ENCODE measurements at places on chromosomes 7 and 10. TPM values are rescaled to one million over a fixed set of nuclear protein-coding genes. Genes with fewer than 3 reads are reported as not detected.

DNA sequence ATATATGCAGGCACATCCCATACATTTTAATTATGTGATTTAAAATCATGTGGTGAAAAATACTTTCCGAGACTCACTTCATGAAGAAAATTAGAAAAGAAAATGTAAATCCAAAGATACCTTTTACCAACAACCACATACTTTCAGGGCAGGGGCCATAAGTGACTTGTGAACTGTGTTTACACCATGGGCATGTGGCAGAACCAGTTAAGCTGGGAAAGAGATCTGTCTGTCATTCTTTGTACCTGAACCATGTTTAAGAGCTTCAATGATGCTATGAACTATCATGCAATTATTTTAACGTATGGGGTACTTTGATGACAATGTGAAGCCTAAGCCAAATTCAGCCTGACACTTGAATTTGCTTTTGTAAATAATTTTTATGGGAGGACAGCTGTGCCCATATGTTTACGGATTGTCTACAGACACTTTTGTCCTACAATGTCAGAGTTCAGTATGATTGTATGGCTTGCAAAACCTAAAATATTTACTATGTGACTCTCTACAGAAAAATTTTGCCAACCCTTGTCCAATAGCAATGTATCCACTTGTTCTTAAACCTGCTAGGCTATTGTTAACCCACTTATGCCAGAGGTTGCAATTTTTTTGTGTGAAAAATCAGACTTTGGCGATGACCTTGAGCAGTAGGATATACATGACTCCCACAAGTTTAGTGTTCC is 654.6 kb downstream of the TNS3 start:
- DNase-seq: no peak

DNA sequence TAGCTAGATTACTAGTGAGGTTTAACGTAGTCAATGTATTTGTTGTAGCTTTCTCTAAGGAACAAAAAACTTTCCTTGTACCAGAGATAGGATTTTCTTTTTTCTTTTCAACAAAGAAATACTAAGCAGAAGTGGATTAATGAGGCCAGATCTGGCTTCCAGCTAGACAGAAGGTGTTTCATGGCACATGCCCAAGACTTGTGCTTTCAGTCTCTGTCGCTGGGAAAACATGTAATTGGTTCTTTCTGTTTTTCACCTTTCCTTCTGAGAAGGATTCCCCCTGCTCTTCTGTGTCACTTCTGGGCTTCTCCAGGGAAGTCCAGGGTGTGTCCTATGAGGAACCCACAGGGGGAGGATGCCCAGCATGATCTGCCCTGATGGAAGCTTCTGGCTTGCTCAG is 492.2 kb downstream of the CCSER2 start:
- no peak for DNase-seq

GRCh38 chr10:118568327-118568848 is 27.1 kb downstream of the PRLHR start:
- DNase-seq: no peak

DNA sequence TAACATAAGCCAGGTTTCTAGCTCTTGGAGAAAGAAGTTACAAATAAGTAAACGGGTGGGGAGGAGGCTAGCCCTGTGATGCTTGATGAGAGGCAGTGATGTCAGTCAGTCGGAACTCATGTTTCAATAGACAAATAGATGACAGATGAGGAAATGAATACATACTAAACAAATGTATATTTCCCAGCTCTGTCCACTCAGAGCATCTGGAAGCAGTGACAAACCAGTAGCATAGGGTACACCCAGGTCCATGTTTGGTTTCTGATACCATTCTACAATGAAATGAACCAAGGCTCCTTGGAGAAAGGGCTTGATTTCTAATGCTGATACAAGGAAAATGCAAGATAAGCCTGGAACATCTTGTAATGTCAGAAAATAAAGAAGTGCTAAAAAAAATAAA is 30.6 kb downstream of the PODXL start:
- no peak for DNase-seq

DNA sequence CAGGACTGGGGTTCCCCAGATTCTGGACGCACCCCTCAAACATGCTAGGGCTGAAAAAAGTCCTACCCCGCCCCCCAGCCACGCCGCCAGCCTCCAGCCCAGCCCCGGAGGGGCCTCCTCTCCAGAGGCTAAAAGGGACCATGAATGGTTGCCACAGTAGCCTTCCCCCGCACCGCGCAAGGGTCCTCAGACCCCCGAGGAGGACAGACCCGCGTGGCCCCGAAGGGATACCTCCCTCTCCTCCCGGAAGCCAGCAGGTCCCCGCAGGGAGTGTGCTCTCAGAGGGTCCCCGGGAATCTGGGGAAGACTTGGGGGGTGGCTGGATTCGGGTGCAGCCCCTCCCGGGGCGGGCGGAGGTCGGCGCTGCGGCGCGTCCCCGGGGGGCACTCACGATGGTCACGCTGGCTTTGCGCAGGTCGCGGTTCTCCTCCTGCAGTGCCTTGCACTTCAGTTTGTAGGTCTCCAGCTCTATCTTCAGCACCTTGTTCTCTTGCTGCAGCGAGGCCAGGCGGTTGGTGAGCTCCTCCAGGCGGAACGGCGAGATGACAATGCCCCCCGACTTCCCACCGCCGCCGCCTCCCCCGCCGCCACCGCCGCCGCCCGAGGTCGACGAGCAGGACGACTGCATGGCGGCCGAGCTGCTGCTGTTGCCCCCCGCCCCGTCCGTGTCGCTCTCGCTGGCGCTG is 482 bp downstream of the CCDC6 start:
- no peak for DNase-seq

DNA sequence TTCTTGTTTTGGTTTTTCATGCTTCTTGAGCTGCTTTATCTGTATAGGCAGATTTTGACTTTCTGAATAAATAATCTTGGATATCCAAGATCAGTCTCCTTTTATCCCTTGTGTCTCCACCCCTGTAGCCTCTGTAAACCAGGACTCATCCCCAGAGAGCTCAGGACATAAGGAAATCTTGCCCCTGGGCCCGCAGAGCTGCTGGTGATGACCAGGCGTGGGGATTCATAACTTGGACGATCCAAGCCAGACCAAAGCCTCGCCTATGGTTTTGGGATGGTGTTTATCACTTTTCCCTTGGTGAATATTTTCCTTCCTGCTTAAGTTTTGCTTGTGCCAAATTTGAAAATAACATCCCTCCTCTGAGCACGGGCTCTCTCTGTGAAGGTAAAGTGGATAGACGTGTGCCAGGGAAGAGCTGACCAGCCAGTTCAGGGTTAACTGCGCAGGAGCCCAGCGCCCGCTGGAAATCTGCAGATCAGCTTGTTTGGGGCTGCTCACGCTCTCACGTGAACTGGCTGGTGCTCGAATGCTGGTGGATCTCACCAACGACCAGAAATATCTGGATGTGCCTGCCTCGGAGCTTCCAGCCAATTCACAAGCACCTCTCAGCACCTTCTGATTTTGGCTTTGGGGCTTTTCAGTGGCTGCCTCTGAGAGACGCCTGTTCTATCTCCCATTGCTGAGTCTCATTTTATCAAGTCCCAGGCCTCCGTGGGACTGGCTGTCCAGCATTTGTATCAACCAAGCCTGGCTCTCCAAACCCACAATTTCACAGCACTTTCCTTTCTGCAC is 132.1 kb upstream of the BTBD16 start:
- DNase-seq: no peak

- no peak for DNase-seq
Measured at GRCh38 chr10:31304291-31304970, 14.6 kb upstream of the ZEB1 start.

DNA sequence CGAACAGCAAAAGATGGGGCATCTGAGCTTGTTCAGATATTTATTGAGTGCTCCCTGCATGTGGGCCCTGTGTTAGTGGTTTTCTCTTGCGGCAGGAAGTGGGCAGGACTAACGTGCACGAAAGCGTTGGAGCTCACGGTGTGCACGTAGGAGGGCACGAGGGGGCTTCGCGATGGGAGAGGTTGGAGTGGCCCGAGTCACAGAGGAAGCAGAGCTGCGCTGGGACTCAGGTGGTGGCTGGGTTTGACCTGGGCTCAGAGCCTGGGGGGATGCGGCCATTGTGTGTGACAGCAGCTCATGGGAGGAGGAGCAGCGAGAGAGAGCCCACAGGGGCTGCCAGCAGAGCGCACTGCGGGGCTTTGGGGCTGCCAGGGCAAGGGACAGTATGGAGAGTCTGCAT is 7.7 kb downstream of the ZSCAN25 start:
- DNase-seq: no peak

GRCh38 chr10:35011771-35012191 is 78.4 kb downstream of the CUL2 start:
- DNase-seq: no peak

The ELFN1 gene
- total RNA-seq: 1.2 TPM

The COL28A1 gene
- total RNA-seq: not detected

The CTTNBP2 gene
- not detected for total RNA-seq

Data from pulmonary artery endothelial cell (primary cell).